NCI-H69 (cell line): ENCODE measurements at places on chromosomes 1 and 21.

DNA sequence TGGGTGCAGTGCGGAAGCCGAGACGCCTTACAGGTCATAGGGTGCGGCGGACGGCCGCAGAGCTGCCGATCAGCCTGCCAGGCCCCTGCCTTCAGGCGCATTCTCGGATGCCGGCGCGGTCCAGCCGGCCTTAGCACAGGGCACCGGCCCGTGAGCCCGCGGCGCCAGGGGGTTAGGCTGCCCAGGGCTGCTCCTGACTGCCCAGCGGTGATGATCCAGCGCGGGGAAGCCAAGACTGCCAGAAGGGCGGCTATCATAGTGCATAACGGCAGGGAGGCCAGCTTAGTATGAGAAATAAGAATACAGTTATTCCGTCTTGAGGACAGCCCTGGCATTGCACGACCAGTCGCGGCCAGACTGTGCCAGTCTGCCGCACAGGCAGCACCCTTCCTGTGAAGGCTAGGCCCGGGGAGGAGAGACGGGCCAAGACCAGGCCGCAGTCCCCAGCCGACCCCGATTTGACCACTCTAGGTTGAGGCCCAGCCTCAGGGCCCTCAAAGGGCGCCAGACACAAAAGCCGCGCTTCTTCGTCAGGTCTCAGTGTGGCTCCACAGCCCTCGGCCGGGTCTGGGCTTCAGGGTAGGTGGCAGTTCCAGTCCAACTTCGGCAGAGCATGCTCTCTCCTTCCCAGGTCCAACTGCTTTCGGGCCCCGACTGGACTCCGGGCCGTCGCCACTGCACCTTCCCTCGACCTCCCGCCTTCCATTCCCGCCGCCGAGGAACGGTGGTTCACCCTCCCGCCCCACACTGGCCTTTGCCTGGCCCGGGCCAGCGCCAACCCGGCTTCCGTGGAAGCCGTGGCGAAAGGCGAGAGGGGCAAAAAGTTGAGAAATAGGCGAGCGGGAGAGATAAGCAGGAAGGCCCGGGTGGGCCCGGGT, 829 bp downstream of the ALX3 start:
- no peak for DNase-seq

- DNase-seq = peak; percentile 36
Measured at GRCh38 chr21:34722684-34723300, 54.0 kb downstream of the CLIC6 start.

GRCh38 chr1:163870666-163871065, 548.9 kb downstream of the NUF2 start:
- DNase-seq = no peak

GRCh38 chr1:110765640-110766335, 91.0 kb upstream of the KCNA3 start:
- DNase-seq = peak; percentile 38

DNA sequence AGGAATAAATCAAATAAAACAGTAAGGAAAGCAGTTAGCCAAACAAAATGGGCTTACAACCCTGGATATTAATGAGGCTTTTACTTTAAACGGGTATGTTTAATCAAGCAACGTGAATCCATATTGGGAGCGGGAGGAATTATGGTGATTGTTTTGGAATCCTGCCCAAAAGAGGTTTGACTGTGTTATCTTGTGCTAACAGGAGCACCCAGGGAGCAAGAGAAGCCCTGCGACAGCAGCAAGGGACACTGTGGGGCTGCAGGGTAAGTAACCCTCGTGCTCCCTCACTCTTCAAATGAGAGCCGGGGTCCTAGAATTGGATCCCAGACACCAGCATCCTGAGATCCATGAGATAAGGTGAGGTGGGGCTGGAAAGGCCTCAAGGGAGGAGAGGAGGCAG, 72.6 kb upstream of the PGBD5 start:
- peak; percentile 91 for DNase-seq

DNA sequence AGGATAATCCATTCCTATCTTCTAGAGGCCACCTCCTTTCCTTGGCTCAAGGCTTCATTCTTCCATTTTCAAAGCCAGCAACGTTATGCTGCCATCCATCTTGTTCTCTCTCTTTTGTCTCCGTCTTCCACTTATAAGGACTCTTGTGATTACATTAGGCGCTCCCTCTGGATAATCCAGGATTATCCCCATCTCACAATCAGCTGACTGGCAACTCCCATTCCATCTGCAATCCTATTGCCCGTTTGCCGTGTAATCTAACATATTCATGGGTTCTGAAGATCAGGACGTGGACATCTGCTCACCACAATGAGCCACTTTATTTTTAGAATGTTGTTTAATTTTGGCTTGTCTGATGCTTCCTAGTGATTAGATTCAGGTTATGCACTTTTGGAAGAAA, 89.3 kb downstream of the EBNA1BP2 start:
- DNase-seq = no peak

- peak; percentile 95 for DNase-seq
Measured at GRCh38 chr1:70221238-70222121, at the start of gene SRSF11. TSS of gene SRSF11 (plus strand) at chr1:70221380. CDS start at chr1:70221637, 257 bp downstream.

GRCh38 chr1:65177457-65177856, 29.5 kb downstream of the AK4 start:
- DNase-seq = no peak

- DNase-seq = no peak
Measured at GRCh38 chr1:59291561-59291960, 5.3 kb upstream of the FGGY start.

GRCh38 chr1:234357831-234358230, 15.4 kb upstream of the COA6 start:
- DNase-seq = no peak

GRCh38 chr1:248828845-248829244, 3.1 kb upstream of the SH3BP5L start:
- no peak for DNase-seq

GRCh38 chr1:205994346-205994745, 8.8 kb downstream of the RAB7B start:
- DNase-seq = no peak

- no peak for DNase-seq
Measured at GRCh38 chr21:45860493-45861155, 120.9 kb upstream of the COL6A1 start.

GRCh38 chr1:100921110-100921706, 25.3 kb downstream of the SLC30A7 start:
- peak; percentile 49 for DNase-seq

DNA sequence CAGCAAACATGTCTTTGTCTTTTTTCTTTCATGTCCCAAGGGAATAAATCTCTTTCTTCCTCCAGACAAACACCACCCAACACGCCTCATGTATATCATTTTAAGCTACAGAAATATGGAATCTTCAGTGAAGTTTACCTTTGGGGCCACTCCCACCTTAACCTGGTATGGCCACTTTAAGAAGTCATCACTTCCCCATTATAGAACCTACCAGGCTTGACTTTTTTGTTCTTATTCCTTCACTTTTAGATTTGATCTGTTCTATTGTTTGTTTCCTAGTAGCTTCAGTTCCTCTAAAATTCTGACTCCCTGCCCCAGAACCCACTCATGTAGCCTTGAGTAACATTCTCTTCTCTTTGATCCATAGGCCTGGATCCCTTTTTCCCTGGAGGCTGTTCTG, 226.3 kb downstream of the HLX start:
- no peak for DNase-seq

GRCh38 chr1:44616991-44617702, 57.1 kb downstream of the TMEM53 start:
- DNase-seq = peak; percentile 31

- DNase-seq = no peak
Measured at GRCh38 chr1:225846331-225847310, 35.6 kb downstream of the TMEM63A start.

- no peak for DNase-seq
Measured at GRCh38 chr1:227943381-227944089, 4.2 kb downstream of the WNT9A start.

DNA sequence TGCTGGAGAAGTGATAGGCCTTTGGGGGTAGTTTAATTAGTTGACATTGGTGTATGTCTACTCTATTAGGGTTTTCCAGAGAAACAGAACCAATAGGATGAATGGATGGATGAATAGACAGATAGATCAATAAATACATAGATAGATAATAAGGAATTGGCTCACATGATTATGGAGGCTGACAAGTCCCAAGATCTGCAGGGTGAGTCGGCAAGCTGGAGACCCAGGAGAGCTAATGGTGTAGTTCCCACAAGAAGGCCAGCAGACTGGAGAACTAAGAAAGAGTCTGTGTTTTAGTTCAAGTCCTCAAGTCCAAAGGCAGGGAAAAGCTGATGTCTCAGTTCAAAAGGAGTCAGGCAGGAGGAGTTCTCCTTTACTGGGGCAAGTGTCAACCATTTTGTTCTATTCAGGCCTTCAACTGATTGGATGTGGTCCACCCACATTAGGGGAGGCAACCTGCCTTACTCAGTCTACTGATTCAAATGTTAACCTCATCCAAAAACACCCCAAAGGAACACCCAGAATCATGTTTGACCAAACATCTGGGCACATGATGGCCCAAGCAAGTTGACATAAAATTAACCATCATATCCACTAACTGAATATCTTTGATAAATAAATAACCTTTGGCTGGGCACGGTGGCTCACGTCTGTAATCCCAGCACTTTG, 4.5 kb upstream of the SDE2 start:
- DNase-seq = no peak

GRCh38 chr21:38487901-38488639, 10.2 kb downstream of the ERG start:
- peak; percentile 77 for DNase-seq

- no peak for DNase-seq
Measured at GRCh38 chr1:223358826-223359225, 5.2 kb downstream of the SUSD4 start.

DNA sequence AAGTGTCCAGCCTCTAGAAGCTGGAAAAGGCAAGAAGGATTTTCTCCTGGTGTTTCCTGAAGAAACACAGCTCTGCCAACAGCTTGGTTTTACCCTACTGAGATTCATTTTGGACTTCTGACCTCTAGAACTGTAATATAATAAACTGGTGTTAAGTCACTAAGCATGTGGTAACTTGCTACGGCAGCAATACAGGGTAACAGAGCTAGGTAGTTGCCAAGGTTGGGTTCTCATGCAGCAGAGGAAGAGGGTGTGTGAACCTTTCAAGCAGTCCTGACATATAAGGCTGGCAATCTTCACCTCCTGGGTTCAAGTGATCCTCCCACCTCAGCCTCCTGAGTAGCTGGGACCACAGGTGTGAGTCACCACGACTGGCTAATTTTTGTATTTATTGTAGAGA, 36.0 kb downstream of the GNG4 start:
- DNase-seq = no peak

- DNase-seq = no peak
Measured at GRCh38 chr1:231053493-231054162, 13.6 kb upstream of the FAM89A start.

- DNase-seq = peak; percentile 80
Measured at GRCh38 chr1:3530926-3531818, 76.7 kb downstream of the ARHGEF16 start.

GRCh38 chr1:231678011-231678432, 51.4 kb downstream of the DISC1 start:
- no peak for DNase-seq

- DNase-seq = no peak
Measured at GRCh38 chr1:240991230-240991629, 365.8 kb downstream of the RGS7 start.

- DNase-seq = no peak
Measured at GRCh38 chr1:238466459-238466858, 575.7 kb upstream of the ZP4 start.

DNA sequence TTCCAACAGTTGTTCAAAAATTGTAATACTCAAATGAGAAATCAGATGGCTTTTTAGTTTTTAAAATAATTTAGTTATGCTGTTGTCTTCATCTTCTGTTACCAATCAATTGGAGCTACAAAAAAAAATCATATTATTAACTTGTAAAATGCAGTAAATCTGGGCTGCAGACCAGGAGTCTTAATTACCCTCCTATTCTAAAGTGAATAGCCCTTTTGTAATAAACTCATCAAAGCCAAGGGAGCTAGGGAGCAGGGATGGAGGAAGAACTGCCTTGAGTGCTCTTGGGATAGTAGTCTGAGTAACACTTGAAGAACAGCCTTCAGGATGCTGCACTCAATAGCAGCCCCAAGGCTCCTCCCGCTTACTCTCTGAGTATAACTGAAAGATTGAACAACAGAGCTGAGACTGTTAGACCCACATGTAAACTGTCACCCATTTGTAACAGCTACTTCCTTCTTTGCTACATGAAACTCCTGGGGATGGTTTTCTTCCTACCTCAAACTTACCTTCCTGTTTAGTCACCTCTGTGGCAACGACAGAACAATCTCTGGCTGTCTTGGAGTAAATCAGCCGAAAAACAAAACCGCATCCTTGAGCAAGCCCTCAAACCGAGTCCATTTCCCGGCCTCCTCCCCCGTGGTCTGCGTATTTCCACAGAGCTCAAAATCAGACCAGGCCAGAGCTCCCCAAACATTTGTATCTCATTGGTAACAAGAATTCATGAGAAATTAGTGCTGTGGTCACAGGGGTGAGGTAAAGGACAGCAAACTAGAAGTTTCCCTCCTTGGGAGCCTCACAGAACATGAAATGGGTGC, 55.9 kb downstream of the CD58 start:
- no peak for DNase-seq

DNA sequence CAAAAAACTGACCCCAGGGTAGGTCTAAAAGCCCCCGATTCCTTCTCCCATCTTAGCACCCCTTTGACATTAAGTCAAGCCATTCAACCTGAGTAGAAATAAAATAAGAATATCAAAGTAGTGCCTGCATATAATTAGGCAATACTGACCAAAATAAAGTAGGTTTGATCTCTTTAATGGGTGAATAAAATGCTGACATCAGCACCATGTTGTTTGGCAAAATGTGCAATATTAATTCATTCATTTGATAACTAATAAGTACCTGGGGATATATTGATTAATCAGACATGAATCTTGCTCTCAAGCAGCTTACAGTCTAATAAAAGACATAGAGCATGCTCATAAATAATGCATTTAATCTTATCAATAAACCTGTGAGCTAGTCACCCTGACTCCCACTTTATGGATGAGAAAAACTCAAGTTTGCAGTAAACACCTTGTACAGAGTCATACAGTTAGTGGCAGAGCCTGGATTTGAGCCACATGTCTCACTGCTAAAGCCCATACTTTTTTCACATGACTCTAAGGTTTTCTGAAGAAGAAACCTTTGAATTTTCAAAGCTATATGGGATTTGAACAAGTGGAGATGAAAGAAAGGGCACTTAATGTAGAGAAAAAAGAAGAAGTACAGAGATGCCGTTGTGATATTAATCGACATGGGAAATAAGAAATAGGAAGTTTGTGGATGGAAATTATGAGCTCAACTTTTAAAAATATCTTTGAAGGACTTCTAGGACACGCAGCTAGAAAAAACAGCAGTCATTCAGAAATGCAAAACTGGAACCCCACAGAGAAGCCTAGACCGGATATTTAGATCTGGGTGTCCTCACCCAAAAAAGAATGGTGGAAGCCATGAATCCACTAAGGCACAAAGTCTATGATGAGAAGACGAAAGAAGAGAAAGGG, 183.9 kb downstream of the TOMM20 start:
- DNase-seq = no peak

DNA sequence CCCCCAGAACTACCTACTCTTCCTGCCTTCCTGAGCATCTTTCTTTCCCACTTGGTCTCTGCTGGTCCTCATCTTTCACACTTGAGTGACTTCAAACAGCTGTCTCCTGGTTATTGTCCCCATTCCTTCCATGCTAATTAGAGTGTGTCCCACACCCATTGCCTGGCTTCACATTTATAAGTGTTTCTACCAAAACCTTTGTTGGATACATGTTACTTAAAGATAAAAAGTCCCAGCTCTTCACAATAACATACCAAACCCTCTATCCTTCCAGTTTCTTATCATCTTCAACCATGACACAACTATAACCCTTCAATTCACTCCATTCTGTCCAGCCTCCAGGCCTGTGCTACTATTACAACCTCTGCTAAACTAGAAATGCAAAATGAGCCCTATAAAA, 41.0 kb downstream of the VCAM1 start:
- no peak for DNase-seq
